ENCODE measurements at places on chromosomes 2 and 18.

DNA sequence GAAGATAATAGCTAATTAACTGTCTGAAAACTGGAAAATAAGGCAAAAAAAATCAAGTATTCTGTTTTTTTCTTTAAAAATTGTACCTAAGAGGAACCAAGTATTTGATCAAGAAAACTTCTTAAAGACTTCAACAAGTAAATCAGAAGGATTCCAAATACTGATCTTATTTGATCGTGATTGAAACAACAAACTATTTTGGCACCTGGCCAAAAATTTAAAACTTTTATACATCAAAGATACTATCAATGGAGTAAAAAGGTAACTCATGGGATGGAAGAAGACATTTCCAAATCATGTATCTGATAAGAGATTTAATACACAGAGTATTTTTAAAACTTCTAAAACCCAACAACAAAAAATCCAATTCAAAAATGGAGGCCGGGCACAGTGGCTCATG is 46.7 kb downstream of the CFAP210 start:
- DNase-seq, result no peak

DNA sequence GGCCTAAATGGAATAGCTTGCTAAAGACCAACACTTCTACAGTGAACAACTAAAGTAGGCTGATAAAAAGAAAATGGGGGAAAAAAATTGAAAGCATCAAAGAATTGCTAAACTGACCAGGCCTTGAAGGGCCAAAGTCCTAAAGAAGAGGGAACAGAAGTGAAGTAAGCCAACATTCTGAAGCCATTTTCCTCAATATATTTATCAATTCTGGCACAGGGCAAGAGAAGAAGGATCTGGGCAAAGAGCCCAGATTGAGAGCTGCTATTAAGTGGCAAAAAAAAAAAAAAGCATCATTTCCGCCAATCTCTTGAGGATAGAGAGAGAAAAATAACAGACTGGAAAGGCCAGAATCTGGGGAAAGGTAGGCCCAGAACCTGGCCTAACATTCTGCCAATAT is 25.7 kb downstream of the FANCL start:
- DNase-seq, result no peak

DNA sequence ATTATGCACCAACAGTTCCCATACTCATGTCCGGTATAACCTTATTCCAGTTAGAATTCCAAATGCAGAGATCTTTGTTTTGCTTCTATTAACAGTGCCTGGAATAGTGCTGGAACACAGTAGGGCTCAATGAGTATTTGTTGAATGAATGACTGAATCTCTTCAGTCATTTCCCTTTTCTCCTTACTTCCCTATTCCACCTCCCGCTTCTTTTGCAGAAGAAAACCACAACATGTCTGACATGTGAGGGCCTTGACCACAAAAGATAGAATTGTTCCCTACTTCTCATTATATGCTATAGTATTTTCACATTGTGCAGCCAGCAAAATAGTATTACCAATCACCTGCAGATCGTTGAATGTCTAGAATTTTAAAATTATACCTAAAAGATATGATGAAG is 19.5 kb upstream of the HNRNPLL start:
- no peak for DNase-seq

DNA sequence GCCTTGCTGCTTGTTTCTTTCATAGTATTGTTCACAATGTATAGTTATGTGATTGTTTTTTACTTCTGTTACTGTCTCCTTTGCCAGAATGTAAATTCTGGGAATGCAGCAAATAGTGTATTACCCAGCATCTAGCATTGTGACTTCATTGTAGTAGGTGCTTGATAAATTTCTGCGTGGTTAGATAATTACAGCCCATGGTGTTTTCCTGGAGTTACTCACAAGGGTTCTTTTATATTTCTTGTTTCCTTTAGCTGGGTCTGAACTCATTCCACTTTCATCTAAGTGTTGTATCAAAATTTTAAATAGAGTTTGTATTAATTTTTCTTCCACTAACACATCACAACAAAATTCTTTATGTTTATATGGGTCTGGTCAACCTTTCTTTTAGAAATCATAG is 132.6 kb downstream of the MAP4K4 start:
- DNase-seq, result no peak

GRCh38 chr18:49322765-49323490 is 137.5 kb downstream of the DYM start:
- DNase-seq, result no peak

DNA sequence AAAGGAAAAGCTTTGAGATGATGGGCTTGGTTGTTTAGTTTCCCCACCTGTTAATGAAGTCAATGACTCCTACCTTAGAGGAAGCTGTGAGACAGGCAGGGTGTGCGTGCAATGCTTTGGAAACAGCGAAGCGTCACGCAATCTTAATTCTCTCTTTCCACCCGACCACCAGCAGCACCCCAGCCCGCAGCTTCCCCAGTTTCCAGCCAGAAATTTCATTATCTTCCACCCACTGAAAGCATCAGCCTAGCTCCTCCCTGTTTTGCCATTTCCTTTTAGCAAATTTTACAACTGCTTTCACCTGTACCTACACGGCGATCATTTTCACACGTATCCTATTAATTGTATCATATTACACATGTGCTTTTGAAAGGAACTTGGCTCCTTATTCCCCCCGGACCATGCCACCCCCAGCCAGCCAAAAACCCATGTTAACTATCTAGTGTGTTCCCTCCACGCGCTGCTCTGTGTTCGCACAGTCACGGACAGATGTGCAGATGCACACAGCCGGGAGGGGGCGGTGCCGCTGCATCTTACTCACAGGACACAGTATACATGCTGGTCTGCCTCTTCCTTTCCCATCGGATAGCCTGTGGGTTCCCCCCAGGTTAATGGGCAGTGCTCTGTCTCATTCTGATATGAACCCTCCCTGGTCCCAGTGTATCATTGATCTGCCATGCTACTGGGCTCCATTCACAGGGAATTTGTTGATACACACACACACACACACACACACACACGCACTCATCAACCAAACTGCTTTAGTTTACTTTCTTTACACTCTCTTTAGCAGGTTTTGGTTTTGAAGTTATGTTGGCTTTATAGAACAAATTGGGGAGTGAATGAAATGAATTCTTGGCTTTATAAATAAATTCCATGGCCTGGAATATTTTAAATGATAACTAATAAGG is 22.4 kb downstream of the CYP27C1 start:
- DNase-seq, result peak; percentile 80

GRCh38 chr18:3869848-3870247 is 419.9 kb downstream of the TGIF1 start:
- DNase-seq, result no peak

DNA sequence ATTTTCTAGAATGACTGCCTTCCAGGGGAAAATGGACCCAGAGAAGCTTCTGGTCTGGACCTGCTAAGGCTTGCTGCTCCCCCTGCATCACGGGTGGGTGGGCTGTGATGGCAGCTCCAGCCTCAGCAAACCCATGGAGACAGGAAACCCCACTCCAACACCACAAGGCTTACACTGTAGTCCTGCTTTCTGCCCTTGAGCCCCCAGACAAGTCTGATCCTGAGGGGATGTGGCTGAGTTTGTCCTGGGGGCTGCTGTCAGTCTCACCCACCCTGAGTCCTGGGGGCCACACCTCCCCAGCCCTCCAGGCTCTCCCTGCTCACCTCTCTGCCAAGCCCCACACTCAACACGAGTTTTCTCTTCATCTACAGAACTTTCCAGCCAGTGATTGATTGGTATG is 279.4 kb downstream of the EIPR1 start:
- DNase-seq, result no peak
